ENCODE measurements at places on chromosomes 12 and 14. TPM values are rescaled to one million over a fixed set of nuclear protein-coding genes. Genes with fewer than 3 reads are reported as not detected.

DNA sequence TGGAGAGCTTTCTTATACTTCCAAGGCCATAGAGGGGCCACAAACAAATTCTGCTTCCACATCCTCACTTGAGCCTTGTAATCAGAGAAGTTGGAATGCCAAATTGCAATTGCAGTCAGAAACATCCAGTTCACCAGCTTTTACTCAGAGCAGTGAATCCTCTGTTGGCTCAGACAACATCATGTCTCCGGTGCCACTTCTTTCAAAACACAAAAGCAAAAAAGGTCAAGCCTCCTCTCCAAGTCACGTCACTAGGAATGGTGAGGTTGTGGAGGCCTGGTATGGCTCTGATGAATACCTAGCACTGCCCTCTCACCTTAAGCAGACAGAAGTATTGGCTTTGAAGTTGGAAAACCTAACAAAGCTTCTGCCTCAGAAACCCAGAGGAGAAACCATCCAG is 217.1 kb downstream of the AKAP6 start:
- H3K36me3 ChIP-seq, result no peaks in the 10 kb centered on the region
- no peak overlapping the region for H3K4me3 ChIP-seq
- no peaks in the 10 kb centered on the region for H3K4me1 ChIP-seq
- no peaks in the 10 kb centered on the region for H3K27me3 ChIP-seq
- DNase-seq, result no peak
- no peak overlapping the region for H3K27ac ChIP-seq

DNA sequence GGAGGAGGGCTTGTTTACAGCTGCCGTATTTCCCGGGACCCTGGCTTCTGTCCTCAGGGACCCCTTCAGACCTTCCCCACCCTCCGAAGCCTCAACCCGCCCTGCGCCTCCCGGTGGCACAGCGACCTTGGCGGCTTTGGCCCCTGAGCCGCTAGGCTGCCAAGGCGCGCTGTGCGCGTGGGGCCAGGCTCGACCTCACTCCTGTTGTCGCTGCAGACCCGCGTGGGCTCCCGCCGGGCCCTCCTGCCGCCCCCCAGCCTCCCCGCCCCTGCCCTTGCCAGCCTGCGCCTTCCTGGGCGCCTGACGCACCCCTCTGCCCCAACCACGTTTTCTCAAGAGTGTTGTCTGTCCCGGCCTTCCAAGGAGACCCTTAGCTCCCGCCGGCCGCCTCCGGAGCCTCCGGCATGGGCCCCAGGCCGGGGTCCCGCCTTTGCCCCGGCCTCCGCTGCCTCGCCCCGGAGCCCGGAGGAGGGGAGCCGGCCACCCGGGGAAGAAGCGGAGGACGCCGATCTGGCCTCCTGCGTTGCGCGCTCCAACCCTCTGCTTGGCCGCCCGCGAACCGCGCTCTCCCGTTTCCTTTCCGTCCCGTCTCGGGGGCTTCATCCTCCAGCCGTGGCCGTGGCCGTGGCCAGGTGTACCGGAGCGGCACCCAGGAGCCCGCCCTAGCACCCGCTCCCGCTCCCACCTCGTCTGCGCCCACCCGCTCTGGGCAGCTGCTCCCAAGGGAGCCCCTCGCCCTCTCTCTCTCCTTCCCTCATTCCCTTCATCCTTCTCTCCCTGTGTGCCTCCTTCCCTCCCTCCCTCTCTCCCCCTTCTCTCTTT is 19.9 kb downstream of the PPP2R5C start:
- no peaks in the 10 kb centered on the region for H3K27me3 ChIP-seq
- H3K4me1 ChIP-seq, result no peaks in the 10 kb centered on the region
- H3K27ac ChIP-seq, result no peak overlapping the region
- no peaks in the 10 kb centered on the region for H3K36me3 ChIP-seq
- DNase-seq, result no peak

- no peaks in the 10 kb centered on the region for H3K36me3 ChIP-seq
- no peak for DNase-seq
- H3K4me3 ChIP-seq, result no peak overlapping the region
- no peak overlapping the region for H3K27ac ChIP-seq
These were observed 133.1 kb upstream of the CNOT2 start for GRCh38 chr12:70110085-70110484.

ABCD2 gene
- not detected for total RNA-seq
